NK-92 treated with Interleukin-12 subunit alpha and Interleukin-12 subunit beta, amount 100 ng/mL, for 24 hours (cell line): ENCODE measurements at places on chromosomes 2 and 18.

- no peak for DNase-seq
Measured at GRCh38 chr18:13455960-13456481, 237.5 kb downstream of the LDLRAD4 start.

- no peak for DNase-seq
Measured at GRCh38 chr2:136357007-136357380, 239.0 kb upstream of the CXCR4 start.

GRCh38 chr2:56685205-56685604 lies 501.4 kb downstream of the CCDC85A start:
- DNase-seq, result no peak

- DNase-seq, result no peak
Measured at GRCh38 chr18:80175451-80176204, 66.6 kb downstream of the ADNP2 start.

GRCh38 chr2:134706587-134707329 lies 12.0 kb downstream of the TMEM163 start:
- DNase-seq, result no peak

GRCh38 chr18:58666176-58666575 lies 5.1 kb upstream of the MALT1 start:
- no peak for DNase-seq

DNA sequence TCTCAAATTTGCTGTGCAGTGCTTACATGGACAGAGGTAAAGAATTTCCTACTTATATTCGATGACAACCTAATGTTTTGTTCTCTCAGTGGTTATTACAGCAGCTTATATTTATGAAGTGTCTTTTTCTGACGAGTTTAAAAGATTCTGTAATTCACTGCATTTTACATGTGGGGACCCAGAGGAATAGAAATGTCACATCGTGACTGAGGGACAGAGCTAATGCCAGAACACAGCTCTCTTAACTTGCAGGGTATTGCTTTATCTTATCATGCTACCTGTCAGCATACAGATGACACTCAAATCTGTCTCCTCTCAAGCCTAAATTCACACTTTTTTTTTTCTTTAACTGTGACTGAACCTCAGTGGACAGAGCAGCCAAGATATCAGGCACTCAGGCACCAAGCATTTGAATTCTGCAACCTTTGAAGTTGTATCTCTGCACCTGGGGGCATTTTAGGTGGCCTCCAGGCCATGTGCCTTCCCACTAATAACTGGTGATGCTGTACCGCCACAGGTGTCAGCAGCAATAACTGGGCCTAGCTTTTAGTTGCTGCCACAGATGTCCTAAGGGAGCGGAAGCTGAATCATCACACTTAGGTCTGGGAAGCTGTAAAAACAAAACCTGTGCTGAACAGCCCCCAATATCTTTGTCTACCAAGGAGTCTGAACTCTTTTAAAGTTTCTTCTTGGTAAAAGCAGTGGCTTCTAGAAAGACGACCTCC lies 315.8 kb upstream of the NRP2 start:
- DNase-seq, result no peak

GRCh38 chr2:220550995-220551700 lies 923.7 kb downstream of the SLC4A3 start:
- no peak for DNase-seq
